ENCODE measurements at places on chromosomes 4 and X.
A peak's percentile ranks its signal among the peaks of the same experiment; 100 is the strongest.

DNA sequence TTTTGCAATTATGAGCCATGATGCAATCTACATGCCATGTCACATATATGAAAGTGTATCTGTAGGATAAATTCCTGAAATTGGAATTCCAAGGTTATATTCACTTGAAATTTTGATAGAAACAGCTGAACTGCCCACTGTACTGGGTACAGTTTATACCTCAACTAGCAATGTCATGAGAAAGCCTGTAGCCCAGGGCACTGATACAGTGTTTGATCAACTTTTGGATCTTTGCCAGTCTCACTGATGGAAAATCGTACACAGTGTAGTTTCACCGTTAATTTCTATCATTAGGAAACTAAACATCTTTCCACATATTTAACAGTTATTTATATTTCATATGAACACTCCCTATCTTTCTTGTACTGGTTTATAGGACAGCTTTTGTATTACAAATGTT lies 34.2 kb downstream of the TAPT1 start:
- no peak for DNase-seq

GRCh38 chr4:182600856-182601255 lies 316.3 kb downstream of the DCTD start:
- no peak for DNase-seq

GRCh38 chr4:170030121-170030520 lies 3.9 kb upstream of the MFAP3L start:
- peak; percentile 16 for DNase-seq

- no peak for DNase-seq
Measured at GRCh38 chr4:26157541-26157940, 163.3 kb upstream of the RBPJ start.

DNA sequence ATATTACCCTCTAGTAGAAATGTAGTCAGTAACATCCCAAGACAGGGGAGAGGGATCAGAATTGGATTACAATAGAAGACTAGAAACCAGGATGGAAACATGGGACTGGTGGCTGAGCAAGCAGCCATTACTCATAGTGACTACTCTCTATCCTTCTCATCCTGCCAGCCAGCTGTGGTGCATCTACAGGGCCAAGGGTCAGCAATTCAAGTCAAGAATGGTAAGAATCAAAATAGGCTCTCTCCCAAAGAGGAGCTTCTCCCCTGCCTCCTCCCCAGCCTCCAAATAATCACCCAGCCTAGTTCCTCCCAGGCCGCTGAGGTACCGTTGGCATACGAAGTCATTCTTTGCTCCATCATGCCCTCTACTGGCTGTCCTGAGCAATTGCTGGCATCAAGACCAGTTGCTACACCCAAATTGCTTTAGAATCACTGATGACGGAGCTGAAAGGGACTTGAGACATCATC lies 19.4 kb downstream of the AWAT2 start:
- DNase-seq: peak; percentile 53

GRCh38 chr4:128381748-128382559 lies 94.3 kb upstream of the PGRMC2 start:
- DNase-seq: no peak

- DNase-seq: no peak
Measured at GRCh38 chr4:37983951-37984350, 23.8 kb downstream of the PTTG2 start.

GRCh38 chr4:54386042-54386669 lies 157.1 kb downstream of the PDGFRA start:
- no peak for DNase-seq

Data from AG10803 (cell line).